ENCODE measurements at places on chromosomes 12 and 14.
A peak's percentile ranks its signal among the peaks of the same experiment; 100 is the strongest.

DNA sequence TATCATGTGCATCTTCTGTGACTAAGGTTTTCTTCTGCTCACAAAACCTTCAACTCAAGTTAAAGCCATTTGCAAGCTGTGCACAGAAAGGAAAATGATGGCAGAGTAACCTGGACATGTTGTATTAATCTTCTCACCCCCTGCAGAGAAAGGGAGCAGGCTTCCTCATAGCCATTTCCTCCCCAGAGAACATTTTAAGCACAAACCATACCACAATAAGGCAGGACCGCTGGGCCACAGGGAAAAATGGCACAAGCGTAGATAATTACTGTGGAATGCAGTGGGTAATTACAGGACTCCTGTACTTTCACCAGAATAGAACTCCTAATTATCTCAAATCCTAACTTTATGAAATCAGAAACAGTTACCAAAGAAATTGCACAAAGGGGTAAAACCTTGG, 215.7 kb downstream of the KIF21A start:
- no peak for DNase-seq

- peak; percentile 67 for DNase-seq
Measured at GRCh38 chr14:52856139-52856538, 64.7 kb upstream of the GNPNAT1 start.

DNA sequence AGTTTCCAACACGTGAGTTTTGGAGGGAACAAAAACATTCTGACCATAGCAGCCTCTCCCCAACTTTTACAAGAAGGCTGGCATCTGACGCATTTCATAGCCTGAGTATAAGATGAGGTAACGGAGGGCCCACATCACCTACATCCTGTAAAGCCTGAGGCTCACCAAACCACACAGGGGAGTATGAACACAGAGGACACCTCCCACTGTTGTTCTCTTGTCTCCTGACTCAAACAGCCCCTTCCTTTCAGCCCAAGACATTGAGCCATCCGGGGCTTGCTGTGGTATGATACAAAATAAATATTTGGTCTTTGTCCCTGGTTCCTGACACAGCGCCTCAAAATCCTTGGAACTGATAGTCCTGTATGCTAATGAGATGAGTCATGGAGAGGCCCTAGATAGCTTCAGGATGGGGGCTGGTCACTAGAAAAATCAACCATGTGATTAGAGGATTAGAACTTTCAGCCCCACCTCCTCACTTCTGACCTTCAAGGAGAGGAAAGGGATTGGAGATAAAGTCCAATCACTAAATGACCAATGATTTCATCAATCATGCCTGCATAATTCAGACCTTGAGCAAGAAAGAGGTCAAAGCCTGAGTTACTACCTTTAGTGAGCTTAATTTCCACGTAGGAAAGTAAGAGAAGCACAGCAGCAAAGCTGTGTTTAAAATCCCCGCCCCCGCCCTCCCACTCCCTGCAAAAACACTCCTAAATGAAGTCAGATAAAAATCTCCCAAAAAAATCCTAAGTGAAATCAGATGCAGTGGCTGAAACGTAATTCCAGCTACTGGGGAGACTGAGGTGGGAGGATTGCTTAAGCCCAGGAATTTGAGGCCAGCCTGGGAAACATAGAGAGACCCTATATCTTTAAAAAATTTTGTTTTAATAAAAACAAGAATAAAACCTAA, 236.4 kb downstream of the PCNX1 start:
- DNase-seq: peak; percentile 88

GRCh38 chr12:60997869-60998378, 1262.3 kb upstream of the USP15 start:
- DNase-seq: no peak

GRCh38 chr12:109170324-109170723, 53.9 kb downstream of the ACACB start:
- no peak for DNase-seq

- peak; percentile 98 for DNase-seq
Measured at GRCh38 chr14:33959692-33960151, 8.8 kb upstream of the EGLN3 start.

DNA sequence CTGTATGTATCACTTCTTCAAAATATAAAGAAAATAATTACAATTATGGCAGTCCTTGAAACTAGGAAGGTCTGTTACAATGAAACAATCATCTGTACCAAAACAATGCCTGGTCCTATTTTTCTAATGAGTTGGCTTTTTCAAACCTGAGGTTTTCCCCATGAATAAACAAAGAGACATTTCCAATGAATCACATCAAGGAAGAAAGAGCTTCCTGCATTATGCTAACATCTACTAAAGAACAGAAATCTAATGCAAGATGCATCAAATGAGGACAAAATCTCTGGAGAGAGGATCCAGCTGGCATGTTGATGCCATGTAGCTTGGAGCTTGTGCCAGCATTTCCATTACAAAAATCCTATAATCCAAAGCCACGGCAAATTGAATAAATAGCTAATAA, 29.3 kb downstream of the NIN start:
- no peak for DNase-seq

All from mesendoderm (in vitro differentiated cells).